Muscle of leg (tissue), 16 donors: ENCODE measurements at places on chromosomes 7 and 10.

DNA sequence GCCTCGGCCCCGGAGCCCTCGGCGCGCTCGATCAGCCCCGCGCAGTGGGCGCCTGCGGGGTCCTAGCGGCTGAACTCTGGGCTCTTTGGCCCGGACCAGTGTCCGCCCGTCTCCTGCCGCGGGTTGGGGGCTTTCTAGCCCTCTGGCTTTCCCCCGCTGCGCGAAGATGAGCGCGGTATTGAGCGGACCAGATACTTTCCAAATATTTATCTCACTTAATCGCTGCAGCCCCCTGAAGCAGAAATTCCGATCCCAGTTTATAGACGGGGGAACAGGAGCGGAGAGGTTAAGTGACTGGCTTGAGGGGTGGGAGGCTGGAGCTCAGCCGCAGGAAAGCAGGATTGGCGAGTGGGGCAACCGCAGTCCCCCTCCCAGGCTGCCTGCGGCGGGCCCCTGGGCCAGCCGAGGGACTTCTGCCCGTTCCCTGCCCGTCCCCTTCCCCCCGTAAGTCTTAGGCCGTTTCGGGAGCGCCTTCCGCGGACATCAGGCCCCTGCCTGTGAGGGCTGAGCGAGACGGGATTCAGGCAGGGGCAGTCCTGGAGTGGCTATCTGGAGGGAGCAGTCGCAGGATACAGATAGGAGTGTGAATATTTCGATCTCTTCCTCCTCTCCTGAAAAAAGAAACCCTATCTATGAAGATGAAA is 565 bp downstream of the STRIP2 start:
- DNase-seq: peak; percentile 15

DNA sequence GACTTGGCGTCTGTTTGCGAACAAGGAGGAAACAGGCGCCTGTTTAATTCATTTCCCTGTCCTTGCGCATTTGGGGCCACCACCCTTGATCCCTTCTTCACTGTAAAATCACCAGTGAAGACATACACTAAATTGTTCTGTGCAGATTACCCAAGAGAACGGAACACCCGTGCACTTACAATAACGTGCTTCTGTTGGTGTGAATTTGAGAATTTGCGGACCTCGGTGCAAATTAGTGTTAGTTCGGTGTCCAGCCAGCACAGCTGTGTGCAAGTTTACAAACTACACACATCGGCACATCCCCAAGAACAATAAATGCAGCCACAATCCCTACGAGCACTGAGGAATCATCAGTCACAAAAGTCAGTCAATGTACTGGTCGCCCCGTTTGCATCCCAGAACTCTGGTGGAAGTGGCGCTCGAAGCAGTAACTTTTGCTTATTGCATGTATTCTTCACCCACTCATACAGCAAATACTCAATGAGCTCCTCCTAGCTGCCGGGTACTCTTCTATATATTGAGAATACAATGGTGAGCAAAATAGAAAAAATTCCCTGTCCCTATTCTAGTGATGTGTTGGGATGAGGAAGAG is 786 bp upstream of the CNOT4 start:
- peak; percentile 50 for DNase-seq

GRCh38 chr7:130207642-130208041 is at the start of gene SSMEM1:
SSMEM1 (plus strand) TSS chr7:130207860; CDS start chr7:130207911, 51 bp downstream.
- peak; percentile 45 for DNase-seq

DNA sequence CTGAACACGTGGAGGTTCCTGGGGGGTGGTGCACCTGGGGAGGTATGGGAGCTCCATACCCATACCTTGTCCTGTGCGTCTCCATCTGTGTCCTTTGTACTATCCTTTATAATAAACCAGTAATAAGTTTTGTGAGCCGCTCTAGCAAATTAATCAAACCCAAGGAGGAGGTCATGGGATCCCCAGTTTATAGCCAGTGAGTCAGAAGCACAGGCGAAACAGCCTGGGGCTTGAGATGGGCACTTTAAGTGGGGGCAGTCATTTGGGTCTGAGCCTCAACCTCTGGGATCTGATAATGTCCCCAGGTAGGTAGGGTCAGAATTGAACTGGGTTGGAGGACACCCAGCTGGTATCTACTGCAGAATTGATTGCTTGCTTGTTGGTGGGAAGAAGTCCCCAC is 16.9 kb downstream of the SNX10 start:
- DNase-seq: no peak

DNA sequence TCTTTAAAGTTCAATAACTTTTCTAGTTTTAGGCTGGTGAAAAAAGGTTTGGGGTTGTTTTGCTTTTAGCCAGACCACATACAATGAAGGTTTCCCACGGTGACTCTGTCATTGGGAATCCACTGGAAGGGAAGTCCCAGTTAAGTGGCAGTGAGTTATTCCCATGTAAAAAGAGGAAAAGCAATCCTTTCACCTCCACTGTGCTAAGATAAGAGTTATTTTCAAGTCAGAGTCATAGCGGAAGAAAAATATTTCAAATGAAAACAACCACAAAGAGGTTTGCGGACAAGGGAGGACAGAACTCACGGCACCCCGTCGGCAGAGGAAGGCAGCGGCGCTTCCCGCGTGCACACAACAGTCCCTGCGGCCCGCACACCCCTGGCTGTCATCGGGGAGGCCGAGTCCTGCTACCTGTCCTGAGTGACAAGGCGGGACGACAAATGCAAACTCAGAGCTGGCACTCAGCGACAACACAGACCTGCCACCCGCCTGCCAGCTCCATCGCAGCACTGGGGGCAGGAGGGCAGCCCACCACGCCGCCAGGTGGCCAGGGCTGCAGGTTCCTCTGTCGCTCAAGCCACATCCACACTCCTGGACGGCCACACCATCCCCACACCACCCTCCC is 9.3 kb upstream of the PAPOLB start:
- no peak for DNase-seq

GRCh38 chr10:2556883-2557282 is 510.5 kb upstream of the PFKP start:
- no peak for DNase-seq

- DNase-seq: no peak
Measured at GRCh38 chr7:494259-494687, 25.4 kb downstream of the PDGFA start.
